ENCODE measurements at places on chromosomes 1 and 21. TPM values are rescaled to one million over a fixed set of nuclear protein-coding genes. Genes with fewer than 3 reads are reported as not detected.

DNA sequence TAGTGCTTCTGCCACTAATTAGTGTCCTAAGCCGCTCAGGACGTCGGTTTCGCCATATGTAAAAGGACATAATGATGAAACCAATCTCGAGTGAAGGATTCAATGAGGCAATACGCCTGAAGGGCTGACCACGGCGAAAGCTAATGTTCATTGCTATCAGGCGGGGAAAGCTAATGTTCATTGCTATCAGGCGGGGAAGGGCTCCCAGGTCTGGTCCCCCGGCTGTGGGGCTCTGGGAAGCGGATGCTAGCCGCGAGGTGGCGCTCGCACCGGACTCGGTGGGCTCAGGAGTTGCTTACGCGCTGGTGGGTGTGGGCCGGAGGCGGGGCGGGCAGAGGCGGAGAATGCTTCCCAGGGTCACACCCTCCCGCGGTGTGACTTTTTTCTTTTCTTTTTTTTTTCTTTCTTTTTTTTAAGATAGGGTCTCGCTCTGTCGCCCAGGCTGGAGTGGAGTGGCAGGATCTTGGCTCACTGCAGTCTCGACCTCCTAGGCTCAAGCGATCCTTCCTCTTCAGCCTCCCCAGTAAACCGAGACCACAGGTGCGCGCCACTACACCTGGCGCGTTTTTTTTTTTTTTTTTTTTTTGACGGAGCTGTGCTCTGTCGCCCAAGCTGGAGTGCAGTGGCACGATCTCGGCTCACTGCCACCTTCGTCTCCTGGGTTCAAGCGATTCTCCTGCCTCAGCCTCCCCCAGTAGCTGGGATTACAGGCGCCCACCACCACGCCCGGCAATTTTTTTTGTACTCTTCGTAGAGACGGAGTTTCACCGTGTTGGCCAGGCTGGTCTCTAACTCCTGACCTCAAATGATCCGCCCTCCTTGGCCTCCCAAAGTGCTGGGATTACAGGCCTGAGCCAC lies 1.1 kb upstream of the PEAR1 start:
- peak; percentile 94 for DNase-seq

DNA sequence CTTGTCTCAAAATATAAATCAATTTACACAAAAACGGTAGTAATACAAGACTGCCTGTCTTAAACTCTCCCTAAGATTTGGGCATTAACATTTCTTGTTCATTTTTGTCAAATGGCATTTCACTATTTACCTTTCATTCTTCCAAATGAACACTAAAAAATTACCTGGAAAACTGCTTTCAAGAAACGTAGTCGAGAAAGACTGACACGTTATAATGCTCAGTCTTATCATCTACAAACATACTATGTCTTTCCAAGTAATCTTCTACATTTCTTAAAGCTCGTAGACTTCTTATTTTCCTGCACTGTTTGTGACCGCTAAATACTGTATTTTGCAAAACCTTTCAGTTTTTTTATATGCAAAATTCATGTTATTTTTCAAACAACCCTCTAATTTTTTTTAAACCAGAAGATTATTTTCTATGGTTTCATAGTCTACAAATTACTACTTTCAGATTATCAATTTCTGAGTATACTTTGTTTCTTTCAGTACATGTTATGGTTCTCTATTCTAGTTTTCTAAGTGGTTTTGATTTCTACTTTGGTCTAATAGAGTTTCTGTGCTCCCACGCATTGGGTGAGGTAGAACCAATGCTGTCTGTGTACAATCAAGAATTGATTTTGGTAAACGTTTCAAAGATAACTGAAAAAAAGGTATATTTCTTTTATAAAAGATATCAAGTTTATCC lies 336.4 kb downstream of the SMYD3 start:
- no peak for DNase-seq

DNA sequence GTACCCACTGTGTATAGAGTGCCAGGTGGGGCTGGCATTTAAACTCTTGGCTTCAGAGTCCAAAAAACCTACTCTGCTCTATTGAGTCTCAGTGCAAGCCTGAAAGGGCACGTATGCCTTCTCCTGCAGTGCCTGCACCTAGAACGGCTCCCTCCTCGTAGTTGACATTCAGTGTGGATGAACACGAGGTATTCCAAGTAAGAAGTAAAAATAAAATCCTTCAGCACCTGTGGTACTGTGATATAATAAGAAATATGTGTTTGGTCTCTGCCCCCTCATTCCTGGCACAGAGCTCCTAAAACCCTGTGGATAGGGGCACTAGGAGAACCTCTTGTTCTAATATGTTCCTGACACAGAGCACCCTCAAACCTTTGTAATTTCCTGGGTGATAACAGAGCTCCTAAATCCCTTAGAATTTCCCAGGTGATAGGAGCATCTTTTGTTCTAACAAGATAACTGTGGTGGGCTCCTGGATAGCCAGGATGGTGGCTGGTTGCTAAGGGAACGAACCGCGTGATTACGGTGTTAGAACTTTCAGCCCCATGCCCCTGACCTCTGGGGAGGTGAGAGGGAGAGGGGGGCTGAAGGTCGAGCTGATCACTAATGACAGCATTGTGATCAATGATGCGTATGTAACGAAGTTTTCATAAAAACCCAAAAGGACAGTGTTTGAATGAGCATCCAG lies 16.8 kb downstream of the UCK2 start:
- DNase-seq, result no peak

DNA sequence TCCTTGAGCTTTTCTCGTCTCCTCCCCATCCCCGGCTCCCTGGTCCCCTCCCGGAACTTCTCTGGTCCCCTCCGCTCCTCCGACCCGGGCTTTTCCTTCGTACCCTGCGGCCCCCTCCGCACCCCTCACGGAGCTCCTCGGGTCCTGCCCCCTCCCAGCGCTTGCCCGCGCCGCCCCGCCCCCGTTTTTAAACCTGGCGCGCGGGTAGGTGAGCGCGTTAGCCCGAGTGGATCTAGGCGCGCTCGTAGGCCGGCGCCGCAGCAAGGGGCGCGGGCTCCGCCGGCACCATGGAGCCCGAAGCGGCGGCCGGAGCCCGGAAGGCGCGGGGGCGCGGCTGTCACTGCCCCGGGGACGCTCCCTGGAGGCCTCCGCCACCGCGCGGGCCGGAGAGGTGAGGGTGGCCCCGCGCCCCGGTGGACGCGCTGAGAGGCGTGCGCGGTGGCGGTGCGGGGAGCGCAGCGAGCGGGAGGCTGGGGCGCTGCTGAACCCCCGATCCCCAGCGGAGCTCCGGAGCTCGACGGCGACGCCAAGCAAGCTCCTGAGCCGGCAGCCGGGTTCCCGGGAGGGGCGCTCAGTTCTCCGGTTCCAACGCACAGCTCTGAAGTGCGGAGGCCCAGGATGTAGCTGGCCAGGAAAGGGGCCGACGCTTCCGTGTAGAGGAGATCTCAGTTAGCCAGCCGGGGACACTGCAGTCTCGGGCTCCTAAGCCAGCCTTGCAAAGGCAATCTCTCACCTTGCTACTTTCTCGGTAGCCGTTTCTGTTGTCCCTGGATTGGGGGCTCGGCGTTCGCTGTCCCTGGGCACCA lies at the start of gene RIPPLY3:
Gene RIPPLY3 (plus strand): TSS at position 217 of the 806 bp plus-strand sequence. CDS start 71 bp downstream, at position 288.
- no peak for DNase-seq

GRCh38 chr1:88350648-88351047 lies 333.4 kb upstream of the PKN2 start:
- no peak for DNase-seq

GRCh38 chr1:44015206-44015605 lies 16.1 kb downstream of the SLC6A9 start:
- no peak for DNase-seq

DNA sequence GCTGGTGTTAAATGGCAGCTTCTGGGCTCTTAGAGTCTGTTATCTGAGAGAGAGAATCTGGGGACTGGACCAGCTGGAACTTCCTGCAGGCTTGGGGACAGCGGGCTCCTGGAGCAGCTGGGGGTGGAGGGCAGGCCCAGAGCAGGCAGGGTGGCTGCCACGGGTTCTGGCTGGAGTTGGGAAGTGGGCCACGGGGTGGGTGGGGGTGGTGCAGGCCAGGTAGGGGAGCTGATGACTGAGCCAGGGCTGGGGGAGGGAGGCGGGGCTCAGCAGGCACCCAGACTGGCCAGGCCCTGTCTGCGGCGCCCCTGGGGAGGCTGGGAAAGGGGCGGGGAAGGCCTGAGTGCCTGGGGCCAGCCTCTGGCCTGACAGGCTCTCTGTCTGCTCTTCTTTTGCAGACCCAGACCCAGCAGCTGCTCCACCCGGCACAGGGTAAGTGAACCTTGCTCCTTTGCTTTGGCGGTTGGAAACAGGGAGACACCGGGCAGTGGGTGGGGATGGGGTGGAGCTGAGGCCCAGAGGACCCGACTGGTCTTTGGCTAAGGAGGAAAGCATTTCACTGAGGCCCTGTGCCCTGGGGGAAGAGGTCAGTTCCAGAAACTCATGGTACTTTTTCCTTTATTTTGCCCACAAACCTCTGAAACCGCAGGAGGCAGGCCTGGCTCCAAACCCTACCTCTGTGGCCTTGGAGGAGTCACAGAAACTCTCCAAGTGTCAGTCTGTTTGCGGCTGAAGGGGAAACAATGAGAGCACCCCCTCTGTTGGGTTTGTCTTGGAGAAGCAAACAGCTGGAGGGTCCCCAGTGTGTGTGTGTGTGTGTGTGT lies 48.8 kb downstream of the ARHGEF10L start:
- DNase-seq, result no peak

GRCh38 chr1:230464671-230465070 lies 38.5 kb upstream of the PGBD5 start:
- peak; percentile 19 for DNase-seq

DNA sequence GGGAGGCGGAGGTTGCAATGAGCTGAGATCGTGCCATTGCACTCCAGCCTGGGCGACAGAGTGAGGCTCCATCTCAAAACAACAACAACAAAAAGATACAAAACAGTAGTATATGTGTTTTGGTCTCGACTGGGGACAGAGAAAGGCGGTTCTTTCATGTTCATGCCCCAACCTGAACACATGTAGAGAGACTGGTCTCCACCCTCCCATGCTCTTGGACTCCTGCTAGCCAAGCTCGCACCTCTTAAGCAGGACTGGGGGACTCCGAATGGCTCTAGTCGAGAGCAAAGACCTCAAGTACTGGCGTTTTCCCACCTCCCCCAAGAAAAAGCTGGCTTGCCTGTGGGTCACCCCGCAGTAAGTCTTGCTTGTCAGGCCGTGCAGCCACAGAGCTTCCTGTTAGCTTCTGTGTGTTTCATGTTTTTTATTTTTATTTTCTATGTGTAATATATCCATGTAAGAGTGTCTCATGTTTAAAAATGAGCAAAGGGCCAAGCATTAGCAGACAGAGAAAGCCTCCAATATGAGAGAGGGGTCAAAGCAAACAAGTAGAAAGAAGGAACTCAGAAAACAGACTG lies 91.6 kb downstream of the SCCPDH start:
- no peak for DNase-seq

DNA sequence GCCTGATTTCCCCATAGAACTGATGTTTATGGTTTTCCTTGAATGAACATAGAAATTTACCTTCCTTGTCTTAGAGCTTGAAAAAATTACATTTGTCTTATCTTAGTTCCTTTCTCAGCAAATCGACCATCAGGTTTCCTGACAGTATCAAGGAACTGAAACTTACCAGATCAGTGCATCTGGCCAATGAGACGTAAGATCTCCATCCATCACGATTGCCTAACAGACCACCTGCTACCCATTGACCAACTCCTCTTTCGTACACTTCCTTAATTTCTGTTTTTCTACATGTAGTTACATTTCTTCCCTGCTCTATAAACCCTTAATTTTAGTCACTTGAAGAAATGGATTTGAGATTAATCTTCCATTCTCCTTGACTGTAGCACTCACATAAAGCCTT lies 57.4 kb upstream of the TMPRSS15 start:
- DNase-seq, result no peak

DNA sequence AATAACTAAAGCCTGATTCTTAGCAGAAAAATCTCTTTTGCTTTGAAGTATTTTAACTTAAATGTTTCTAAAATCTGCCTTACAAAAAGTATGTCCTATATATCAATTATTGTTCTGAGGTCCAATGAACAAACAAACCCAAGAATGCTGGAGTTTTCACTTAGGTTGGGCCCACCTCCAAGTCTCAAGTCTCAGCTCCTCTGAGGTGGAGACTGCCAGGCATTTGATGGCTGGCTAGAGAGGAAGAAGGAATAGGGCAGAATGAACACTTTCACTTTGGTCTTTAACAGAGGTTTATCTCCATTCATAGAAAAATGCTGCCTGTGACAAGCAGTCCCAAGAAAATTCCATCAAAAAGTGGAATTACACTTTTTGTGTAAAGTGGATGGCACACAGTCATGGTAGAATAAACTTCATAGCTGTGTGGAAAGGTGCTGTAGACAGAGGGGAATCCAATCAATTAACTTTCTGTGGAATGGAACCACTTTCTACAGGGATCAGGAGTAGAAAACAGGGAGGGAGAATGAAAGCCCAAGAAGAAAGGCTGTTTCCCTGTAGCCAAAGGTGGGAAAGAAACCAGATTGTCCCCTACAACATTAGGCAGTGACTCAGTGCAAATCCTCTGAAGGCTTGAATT lies 349.4 kb upstream of the RUNX1 start:
- DNase-seq, result no peak

GRCh38 chr1:101739826-101740330 lies 256.8 kb downstream of the OLFM3 start:
- DNase-seq, result no peak

The RPL11 gene
- polyA plus RNA-seq, result 1,029 TPM

The ANGPTL3 gene
- 0.25 TPM for polyA plus RNA-seq

The DISP3 gene
- polyA plus RNA-seq, result 7.3 TPM
